Prostate gland (tissue), 2 donors: ENCODE measurements at places on chromosomes 1 and 21. TPM values are rescaled to one million over a fixed set of nuclear protein-coding genes. Genes with fewer than 3 reads are reported as not detected.

DNA sequence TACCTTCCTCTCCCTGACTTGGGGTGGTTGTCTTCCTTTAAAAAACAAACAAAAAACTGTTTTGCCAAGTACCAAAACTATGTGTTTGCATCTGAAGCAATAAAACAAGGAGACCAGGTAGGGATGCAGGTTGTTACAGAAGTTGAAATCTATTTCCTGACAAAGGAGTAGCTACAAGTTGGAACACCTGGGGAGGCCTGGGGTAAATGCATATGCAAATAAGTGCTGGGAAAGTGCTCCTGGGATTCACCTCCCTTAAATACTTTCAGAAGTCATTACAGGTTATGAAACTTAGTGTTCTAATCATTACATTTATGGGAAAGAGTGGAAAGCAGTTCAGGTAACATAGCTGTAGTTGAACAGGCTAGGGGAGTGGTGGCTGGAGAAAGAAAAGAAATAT is 1.9 kb upstream of the TSNAX start:
- no peaks in the 10 kb centered on the region for H3K4me1 ChIP-seq
- no peak overlapping the region for H3K27ac ChIP-seq
- no peak overlapping the region for H3K4me3 ChIP-seq

DNA sequence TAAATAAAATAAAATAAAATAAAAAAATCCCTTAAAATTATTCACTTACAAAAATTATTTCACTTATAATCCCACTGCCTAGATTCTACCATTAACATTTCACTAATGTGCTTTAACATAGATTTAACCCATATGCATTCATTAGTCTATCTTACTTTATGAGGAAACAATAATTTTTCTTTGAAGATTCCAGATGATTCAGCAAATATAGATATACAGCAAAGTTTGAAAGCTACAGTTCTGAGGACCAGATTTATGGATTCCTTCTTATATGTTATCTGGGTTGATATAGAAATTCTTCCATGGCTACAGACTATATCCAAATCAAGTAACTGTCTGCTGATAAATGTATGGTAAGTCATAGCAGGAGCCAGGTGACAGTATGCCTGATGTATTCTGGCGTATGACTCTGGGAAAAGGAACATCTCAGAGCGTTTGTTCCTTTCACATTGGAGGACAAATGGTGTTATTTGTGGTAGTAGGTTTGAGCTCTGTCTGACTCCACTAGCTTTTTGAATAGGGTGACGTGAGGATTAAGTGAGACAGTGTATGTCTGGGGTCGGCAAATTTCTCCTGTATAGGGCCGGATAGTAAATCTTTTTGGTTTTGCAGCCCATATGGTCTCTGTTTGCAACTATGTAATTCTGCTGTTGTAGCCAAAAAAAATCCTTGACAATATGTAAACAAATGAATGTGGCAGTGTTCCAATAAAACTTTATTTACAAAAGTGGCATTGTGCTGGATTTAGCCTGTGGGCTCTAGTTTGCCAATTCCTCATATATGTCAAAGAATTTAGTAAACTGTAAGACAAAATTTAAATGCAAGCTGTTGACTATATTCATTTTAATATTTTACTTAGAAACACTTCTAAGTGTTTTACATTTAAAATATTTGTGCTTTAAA is 9.3 kb downstream of the MAP3K21 start:
- H3K4me3 ChIP-seq = no peak overlapping the region
- no peaks in the 10 kb centered on the region for H3K27me3 ChIP-seq
- no peaks in the 10 kb centered on the region for H3K4me1 ChIP-seq
- DNase-seq = no peak

The LMX1A gene
- 0.28 TPM for total RNA-seq

- H3K36me3 ChIP-seq = no peaks in the 10 kb centered on the region
- no peaks in the 10 kb centered on the region for H3K27me3 ChIP-seq
- no peak overlapping the region for H3K27ac ChIP-seq
- DNase-seq = no peak
- H3K4me3 ChIP-seq = no peak overlapping the region
These were observed 74.1 kb downstream of the CRB1 start for GRCh38 chr1:197342044-197342565.

The TTC34 gene
- 0.32 TPM for total RNA-seq

The RIPK4 gene
- 52.6 TPM for total RNA-seq

The ANKRD13C gene
- 21.7 TPM for total RNA-seq

- H3K27ac ChIP-seq = no peak overlapping the region
- peak; percentile 62 for DNase-seq
- H3K4me1 ChIP-seq = no peaks in the 10 kb centered on the region
These were observed 57.3 kb downstream of the PSMG1 start for GRCh38 chr21:39125752-39126485.

DNA sequence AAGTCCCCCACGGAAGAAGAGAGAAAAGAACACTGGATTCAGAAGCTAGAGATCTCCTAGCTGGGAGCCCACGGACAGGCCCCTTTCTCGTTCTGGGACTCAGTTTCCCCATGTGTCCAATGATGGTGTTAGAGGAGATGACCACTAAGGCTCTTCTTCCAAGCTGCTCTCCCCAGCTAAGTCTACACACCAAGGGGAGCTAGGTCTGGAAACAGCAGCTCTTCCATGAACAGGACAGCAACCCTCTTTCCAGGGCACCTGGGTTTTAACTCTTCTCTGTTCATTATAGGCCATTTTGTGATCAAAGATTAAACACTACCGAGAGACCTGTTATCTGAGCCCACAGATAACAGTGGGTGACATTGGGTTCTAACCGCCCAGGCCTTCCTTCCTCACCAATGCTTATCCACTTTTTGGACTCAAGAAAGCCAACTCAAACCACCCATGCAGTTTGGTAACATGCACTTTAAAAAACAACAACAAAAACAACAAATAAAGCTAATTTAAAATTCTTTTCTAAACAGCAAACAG is 85.9 kb downstream of the MRPL37 start:
- H3K4me3 ChIP-seq = no peak overlapping the region
- no peaks in the 10 kb centered on the region for H3K36me3 ChIP-seq
- no peaks in the 10 kb centered on the region for H3K27me3 ChIP-seq
- peak overlapping the region; percentile 35 for H3K27ac ChIP-seq

DNA sequence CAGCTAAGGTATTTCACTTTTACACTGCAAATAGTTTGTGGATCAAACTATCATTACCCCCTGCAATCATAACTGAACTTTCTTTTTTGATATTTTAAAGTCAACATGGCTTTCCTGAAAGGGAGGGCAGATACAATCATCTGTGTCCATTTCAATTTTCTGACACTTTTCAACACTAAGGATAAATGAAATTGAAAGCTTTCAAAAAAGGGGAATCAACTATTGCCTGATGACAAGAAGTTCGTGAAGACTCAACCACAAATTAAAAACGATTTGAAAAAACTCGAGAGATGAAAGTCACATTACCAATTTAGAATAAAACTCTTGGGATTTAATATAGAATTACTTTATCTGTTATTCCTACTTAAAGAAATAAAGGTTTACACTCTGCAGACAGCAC is 11.7 kb downstream of the SRSF4 start:
- DNase-seq = no peak
- no peaks in the 10 kb centered on the region for H3K27me3 ChIP-seq
- H3K4me3 ChIP-seq = no peak overlapping the region
- H3K4me1 ChIP-seq = no peaks in the 10 kb centered on the region

The SCAF4 gene
- 12.6 TPM for total RNA-seq

The LCE2B gene
- 3.2 TPM for total RNA-seq

The DPH5 gene
- total RNA-seq = 17.2 TPM

The OLFML2B gene
- 29.7 TPM for total RNA-seq

DNA sequence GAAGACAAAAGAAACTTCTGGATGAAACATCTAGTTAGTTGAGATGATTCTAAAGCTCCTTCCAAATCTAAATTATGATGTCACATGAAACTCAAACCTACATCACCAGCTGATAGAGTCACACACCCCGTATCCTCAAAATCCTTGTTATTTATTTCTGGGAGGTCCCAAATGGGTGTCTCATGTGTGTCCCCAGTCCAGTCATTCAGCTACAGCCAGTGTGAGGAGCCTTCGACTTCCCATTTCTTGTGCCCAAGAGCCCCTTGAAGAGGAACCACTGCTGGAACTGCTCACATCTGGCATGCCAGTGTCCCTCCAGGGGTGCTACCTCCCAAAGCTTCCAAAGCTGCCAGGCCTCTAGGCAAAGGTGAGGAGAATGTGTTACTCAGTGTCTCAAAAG is 32.5 kb upstream of the KCNA3 start:
- DNase-seq = no peak
- H3K27ac ChIP-seq = no peak overlapping the region
- H3K27me3 ChIP-seq = no peaks in the 10 kb centered on the region

The FCMR gene
- 2.2 TPM for total RNA-seq

DNA sequence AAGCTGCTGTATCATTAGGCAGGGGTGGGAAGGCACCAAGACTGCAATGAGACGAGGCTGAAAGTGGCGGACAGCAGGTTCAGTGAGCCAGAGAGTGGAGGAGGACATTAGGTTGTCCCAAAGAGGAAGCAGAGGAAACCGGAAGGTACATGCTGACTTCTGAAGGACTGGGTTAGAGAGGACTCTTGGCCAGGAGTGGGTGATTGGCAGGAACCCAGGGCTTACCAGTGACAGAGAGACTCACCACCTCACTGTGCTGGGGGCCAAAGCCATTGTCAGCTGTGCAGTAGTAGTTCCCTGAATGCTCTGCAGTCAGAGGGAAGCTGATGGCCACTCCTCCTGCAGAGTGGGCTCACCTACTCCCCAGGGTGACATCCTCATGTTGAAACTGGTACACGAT is 41.9 kb upstream of the FCRL4 start:
- H3K4me3 ChIP-seq = no peak overlapping the region
- no peak overlapping the region for H3K27ac ChIP-seq
- H3K36me3 ChIP-seq = no peaks in the 10 kb centered on the region
- no peaks in the 10 kb centered on the region for H3K4me1 ChIP-seq
- DNase-seq = no peak

GRCh38 chr21:46637952-46638746 is 2.7 kb downstream of the PRMT2 start:
- peaks cover 4% of the 10 kb centered on the region for H3K4me1 ChIP-seq
- H3K27ac ChIP-seq = no peak overlapping the region
- H3K36me3 ChIP-seq = no peaks in the 10 kb centered on the region
- H3K4me3 ChIP-seq = no peak overlapping the region

DNA sequence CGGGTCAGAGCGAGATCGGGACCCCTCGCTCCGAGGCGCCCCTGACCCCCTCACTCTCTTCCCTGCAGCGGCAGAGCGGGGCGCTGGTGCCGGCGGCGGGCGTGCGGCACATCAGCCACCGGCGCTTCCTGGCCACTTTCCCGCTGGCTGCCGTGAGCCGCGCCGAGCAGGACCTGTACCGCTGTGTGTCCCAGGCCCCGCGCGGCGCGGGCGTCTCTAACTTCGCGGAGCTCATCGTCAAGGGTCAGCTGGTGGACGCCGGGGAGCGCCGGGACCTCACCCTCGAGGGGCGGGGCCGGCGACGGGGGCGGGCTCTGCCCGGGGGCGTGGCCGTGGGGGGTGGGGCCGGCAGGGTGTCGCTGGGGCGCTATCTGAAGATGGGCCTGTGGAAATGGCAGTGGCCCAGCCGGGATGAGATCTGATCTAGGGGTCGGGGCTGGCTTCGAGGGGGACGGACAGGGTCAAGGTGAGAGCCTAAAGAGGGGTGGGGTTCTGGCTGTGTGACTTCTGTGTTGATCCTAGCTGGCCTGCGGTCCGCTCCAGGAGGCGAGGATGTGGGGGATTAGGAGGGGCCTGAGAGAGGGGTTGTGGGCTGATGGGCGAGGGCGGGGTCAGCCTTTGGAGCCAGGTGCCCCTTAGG is 23.6 kb downstream of the PTPRU start:
- peak overlapping the region; percentile 37 for H3K4me3 ChIP-seq
- no peak overlapping the region for H3K27ac ChIP-seq
- no peaks in the 10 kb centered on the region for H3K4me1 ChIP-seq
- H3K36me3 ChIP-seq = no peaks in the 10 kb centered on the region
- H3K27me3 ChIP-seq = no peaks in the 10 kb centered on the region

The CCT3 gene
- 167 TPM for total RNA-seq

The G0S2 gene
- 46.4 TPM for total RNA-seq

DNA sequence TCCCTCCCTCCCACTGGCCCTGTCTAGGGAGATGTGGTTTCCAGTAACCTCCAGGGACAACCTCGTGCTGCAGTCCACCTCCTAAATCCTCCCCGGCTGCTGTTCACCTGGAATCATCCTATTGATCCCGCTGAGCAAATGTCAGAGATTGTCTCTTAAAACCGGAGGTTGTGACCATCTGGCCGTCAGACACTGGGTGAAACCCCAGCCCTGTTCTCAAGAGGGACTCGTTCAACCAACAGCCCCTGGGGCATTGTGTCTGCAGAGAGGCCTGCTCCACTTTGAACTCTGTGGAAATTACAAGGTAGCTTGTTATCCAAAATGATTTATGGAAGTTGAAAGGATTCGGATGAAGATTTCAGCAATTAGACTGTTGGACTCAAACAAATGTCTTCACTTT is 498.0 kb downstream of the MATN1 start:
- no peak overlapping the region for H3K4me3 ChIP-seq
- H3K36me3 ChIP-seq = no peaks in the 10 kb centered on the region
- DNase-seq = no peak
- H3K4me1 ChIP-seq = no peaks in the 10 kb centered on the region
- H3K27me3 ChIP-seq = no peaks in the 10 kb centered on the region

DNA sequence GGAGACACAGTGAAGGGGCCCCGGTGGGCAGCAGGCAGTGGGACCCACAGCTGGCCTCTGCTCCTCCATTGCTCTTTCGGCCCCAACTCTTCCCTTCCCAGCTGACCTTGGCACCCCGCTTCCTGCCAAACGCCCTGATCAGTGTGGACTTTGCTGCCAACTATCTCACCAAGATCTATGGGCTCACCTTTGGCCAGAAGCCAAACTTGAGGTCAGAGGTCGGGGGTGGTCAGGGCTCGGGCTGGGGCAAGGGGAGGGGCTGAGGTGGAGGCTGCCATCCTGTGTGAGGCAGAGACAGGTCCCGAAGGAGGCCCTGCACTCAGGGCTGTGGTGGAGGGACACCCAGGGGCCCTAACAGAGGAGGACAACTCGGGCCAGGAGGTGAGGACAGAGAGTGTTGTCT is 13.7 kb downstream of the PODN start:
- H3K27me3 ChIP-seq = no peaks in the 10 kb centered on the region
- no peaks in the 10 kb centered on the region for H3K4me1 ChIP-seq
- no peak for DNase-seq
- H3K27ac ChIP-seq = no peak overlapping the region
- H3K4me3 ChIP-seq = no peak overlapping the region
- H3K36me3 ChIP-seq = peaks cover 4% of the 10 kb centered on the region

The CRTC2 gene
- total RNA-seq = 30.2 TPM

The SYPL2 gene
- 48.1 TPM for total RNA-seq
